Stimulated activated CD8-positive, alpha-beta memory T cell treated with anti-CD3 and anti-CD28 coated beads, Interleukin-4, amount 100 ng/mL, for 1 hour (primary cell): ENCODE measurements at places on chromosomes 3 and 15.

DNA sequence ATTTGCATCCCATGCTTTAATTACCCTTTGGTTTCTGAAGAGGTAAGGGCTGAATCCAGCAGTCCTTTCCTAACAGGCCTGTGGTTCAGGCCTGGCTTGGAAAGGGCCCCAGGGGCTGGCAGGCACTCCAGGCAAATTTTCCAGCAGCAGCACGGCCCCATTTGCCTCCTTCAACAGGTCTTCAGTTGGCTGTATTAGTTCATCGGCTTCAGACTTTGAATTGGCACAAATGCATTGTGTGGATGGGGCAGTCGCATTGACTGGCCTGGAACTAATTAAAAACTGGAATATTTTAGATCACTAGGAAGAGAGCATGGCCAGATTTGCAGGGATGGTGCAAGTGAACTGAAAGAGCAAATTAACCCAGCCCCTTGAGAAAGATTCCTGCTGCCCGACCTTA lies 207.8 kb upstream of the MCTP2 start:
- DNase-seq = no peak

DNA sequence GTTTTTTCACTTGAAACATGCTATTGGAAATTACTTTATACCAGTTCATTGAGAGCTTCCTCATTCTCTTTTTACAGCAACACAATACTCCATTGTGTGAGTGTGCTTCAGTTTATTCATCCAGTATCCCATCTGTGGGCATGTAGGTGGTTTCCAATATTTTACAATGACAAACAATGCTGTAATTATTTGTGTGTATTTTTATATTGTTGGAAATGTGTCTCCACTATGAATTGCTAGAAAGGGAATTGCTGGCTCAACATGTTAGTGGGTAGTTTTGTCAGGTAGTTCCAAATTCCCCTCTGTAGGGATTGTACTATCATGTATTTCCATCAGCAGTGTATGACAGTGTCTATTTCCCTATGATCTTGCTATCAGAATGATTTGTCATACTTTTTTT lies 65.8 kb upstream of the MAGI1 start:
- DNase-seq = no peak

- DNase-seq = no peak
These were observed 154.8 kb downstream of the SLC9A9 start for GRCh38 chr3:143693506-143693905.

DNA sequence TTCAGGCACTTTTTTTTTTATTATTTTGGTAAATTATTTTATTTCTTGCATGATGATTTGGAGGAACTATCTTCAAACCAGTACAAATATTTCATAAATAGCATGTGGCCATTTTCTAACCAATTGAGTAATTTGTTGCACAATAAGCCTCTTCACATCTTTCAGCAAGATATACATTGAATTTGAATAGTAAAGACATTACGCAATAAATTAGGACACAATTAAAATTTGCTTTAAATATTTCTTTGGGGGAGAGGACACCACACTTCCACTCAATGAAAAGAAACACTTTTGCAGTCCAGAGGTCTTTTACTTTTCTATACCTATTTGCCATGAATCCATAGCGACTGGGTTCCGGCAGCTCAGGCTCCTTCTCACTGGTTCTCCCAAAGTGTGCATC lies 762.6 kb upstream of the GOLIM4 start:
- DNase-seq = no peak

DNA sequence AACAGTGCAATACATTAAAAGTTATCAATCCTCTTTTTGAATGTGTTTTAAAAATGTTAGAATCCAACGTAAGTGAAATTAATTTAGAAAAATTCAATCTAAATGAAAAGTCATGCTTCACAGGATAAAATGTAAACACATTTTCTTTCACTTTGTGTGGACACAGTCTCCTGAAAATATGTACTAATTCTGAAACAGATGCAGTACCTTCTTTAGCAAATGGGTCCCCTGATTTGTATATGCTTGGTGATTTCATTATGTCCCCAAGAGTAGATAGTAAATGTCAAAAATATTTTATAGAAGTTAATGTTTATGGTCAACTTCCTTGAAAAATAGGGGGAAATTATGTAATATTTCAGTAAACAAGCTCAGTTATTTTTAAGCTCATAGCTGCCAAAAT lies 28.9 kb downstream of the FOXP1 start:
- no peak for DNase-seq
